ENCODE measurements at places on chromosomes 4 and X.

GRCh38 chr4:173943547-173943946, 339.9 kb downstream of the FBXO8 start:
- no peak for DNase-seq

- no peak for DNase-seq
Observed at GRCh38 chr4:118270492-118270891, 82.3 kb downstream of the PRSS12 start.

GRCh38 chr4:175127314-175127713, 209.2 kb downstream of the ADAM29 start:
- no peak for DNase-seq

GRCh38 chr4:5955201-5955821, 62.4 kb upstream of the CRMP1 start:
- no peak for DNase-seq
